ENCODE measurements at places on chromosomes 11 and 22. TPM values are rescaled to one million over a fixed set of nuclear protein-coding genes. Genes with fewer than 3 reads are reported as not detected.
A peak's percentile ranks its signal among the peaks of the same experiment; 100 is the strongest.

The AP2A2 gene
- total RNA-seq = 60.1 TPM

The APOBEC3C gene
- total RNA-seq = 144 TPM

The OR2D2 gene
- total RNA-seq = not detected

The SYT7 gene
- not detected for total RNA-seq

The SRSF8 gene
- total RNA-seq = 37.2 TPM

The EFEMP2 gene
- total RNA-seq = 9.0 TPM

The SPI1 gene
- not detected for total RNA-seq

The SUSD2 gene
- 1.1 TPM for total RNA-seq

The INS gene
- not detected for total RNA-seq

The ARL2 gene
- 65.3 TPM for total RNA-seq

The SPATA19 gene
- total RNA-seq = not detected

The IL18BP gene
- total RNA-seq = 15.3 TPM

DNA sequence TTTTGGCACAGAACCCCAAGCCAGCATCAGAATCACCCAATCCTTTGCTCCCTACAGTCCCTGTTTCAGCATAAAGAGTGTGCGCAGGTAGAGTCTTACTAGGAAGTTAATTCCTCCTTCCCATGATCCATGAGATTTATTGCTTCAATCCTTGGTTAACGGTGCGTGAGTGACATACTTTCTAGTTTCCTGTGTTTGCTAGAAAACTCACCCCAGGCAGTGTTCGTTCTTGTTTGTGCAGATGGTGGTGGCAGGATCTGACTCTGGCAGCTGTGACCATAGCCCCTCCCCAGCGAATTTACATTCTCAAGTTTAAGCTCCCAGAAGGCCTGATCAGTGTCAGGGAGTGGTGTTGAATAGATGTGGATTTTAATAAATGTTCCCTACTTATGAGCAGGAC is 106.7 kb upstream of the CCT8L2 start:
- no peak for DNase-seq

GRCh38 chr11:665704-666281 is 28.7 kb downstream of the DRD4 start:
- no peak for DNase-seq

DNA sequence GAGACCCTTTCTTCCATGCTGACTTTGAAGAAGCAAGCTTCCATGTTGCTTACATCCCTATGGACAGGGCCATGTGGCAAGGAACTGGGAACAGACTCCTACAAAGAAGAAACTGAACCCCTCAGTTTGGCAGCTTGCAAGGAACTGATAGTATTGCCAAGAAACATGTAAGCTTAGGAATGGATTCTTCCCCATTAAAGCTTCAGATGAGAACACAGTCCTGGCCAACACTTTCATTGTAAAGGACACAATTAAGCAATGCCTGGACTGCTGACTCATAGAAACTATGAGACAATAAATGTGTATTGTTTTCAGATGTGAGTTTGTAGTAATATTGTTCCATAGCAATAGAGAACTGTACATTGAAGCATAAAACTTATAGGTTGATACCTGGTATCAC is 82.4 kb downstream of the AASDHPPT start:
- DNase-seq = no peak

GRCh38 chr22:17172029-17172833 is 13.2 kb upstream of the HDHD5 start:
- DNase-seq = no peak

DNA sequence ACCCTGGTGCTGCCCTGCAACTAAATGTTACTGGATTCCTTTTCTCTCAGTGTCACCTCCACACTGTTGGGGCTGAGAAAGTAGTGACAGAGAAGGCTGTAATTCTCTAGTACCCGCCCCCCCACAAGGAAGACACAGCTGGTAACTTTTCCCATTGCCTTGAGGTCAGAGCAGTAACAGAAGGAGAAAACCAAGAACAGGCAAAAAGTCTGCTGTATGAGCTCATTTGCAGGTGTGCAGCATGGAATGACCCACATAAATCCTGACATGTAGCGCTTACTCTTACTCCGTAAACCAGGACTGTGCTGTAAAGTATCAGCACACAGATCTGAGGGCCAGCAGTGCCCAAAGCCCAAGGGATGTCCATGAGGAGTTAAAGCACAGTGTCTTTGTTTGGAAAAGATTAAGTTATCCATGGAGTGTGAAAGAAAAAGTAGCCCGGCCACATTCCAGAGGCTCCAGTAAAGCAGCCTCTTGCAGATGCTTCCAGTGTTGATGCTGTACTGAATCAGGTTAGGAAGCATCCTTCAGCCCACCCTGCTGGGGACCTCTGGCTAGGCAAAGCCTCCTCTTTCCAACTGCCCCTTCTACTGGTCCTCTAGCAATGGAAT is 120.7 kb downstream of the PLEKHA7 start:
- DNase-seq = no peak

GRCh38 chr11:31240340-31240904 is 129.1 kb downstream of the DCDC1 start:
- peak; percentile 16 for DNase-seq

- no peak for DNase-seq
Measured at GRCh38 chr11:95544095-95544856, 245.3 kb downstream of the FAM76B start.

GRCh38 chr11:11207428-11207827 is 145.6 kb downstream of the CSNK2A3 start:
- DNase-seq = no peak

- no peak for DNase-seq
Measured at GRCh38 chr11:13324141-13324540, 46.6 kb downstream of the BMAL1 start.

DNA sequence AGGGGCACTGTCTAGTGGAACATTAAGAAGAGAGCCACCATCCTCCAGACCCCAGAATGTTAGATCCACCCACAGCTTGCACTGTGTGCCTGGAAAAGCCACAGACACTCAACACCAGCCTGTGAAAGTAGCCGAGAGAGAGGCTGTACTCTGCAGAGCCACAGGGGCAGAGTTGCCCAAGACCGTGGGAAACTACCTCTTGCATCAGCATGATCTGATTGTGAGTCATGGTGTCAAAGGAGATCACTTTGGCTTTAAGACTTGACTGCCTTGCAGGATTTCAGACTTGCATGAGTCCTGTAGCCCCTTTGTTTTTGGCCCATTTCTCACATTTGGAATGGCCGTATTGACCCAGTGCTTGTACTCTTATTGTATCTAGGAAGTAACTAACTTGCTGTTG is 115.9 kb upstream of the CCDC179 start:
- no peak for DNase-seq

GRCh38 chr11:20564846-20565635 is 34.4 kb upstream of the SLC6A5 start:
- DNase-seq = no peak

DNA sequence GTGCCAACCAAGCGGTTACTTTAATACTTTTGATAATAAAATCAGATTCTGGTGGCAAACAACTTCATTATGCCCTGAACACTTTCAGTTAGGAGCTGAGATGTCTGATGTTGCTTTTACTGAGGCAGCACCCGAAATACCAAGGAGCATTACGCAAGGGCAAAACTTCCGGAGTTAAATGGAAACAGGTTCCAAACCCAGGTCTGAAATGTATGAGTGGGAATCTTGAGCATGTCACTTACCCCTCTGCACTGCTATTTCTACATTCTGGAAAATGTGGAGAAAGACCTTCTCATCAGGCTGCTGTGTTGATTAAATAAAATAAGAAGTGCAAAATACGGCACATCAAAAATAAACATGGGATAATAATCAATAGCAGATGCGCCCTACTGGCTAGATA is 315.1 kb downstream of the LARGE1 start:
- no peak for DNase-seq

- DNase-seq = no peak
Measured at GRCh38 chr22:50490531-50491308, 4.1 kb downstream of the MIOX start.

GRCh38 chr22:39264349-39265038 is 19.7 kb upstream of the PDGFB start:
- DNase-seq = no peak

DNA sequence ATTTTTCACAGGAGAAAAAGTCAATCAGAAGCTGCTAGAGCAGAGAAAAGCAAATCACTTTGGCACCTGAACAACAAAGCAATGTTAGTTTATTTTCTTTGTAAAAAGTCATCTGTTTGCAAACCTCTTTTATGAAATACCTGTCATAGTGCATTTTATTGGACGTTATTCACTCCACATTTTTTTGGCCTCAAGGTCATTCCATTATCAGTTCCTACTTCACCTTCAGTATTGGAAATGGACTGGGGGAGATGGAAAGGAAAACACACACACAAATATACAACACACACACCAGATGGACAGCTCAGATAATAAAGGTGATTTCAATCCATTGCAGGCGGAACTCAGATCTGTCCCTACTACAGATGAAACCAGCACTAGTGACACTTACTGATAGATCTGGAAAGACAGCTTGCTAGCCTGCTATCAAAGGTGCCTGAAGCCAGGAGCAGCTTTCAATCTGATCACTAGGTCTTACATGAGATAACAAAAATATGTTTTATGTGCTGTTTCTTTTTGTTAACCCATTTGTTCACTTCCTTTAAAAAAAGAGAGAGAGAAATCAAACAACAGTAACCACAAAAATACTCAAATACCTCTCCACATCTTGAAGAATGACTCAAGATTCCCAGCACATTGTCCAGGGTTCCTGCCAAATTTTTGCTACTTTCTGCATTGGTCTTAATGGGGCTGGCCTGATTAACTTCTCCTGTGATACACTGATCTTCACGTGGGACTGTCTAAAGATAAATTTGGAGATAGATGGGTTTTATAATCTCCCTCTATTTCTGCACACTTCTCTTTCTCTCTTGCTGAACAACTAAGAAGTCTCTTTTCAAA is 844.3 kb upstream of the TENM4 start:
- DNase-seq = no peak

GRCh38 chr11:79045018-79045799 is 395.6 kb downstream of the TENM4 start:
- DNase-seq = no peak
